ENCODE measurements at places on chromosomes 13 and 19.

- DNase-seq, result peak; percentile 14
Measured at GRCh38 chr19:57850553-57851017, 926 bp downstream of the ZNF587 start.

DNA sequence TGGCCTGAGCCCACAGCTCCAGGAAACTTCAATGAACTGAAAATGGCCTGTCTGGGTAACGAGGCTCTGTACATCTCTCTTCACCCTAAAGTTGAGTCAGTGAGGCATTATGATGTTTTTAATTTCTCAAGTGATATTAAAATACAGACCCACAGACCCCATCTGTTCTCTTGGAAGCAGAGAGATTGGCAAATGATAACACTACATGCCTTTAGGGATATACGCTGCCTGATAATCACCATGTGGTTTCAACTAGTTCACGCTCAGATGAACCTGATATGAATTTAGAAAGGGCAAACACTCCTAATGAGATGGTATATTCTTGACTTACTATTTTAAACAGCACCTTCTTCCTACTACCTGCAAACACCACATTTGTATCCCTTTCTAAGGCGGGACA, 127.5 kb downstream of the RFC3 start:
- no peak for DNase-seq

DNA sequence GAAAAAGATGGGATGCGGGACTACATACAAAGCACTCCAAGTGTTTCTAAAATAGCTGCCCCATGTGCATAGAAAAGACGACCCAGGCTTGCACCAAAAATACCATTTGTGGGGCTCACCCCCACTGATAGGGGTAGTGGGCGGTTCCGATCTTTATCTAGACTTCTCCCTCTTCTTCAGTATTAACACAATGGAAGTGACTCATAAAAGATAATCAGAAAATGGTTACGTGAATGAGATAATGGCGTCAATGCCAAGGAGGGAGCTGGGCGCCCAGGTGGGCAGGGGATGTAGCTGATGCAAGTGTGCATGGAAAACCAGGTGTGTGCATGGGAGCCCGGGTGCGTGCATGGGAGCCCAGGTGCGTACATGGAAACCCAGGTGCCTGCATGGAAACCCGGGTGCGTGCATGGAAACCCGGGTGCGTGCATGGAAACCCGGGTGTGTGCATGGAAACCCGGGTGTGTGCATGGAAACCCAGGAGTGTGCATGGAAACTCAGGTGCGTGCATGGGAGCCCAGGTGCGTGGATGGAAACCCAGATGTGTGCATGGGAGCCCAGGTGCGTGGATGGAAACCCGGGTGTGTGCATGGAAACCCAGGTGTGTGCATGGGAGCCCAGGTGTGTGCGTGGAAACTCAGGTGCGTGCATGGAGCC, 32.7 kb downstream of the LAMP1 start:
- DNase-seq, result no peak

- DNase-seq, result no peak
Measured at GRCh38 chr19:843180-843835, 2.5 kb downstream of the PRTN3 start.

DNA sequence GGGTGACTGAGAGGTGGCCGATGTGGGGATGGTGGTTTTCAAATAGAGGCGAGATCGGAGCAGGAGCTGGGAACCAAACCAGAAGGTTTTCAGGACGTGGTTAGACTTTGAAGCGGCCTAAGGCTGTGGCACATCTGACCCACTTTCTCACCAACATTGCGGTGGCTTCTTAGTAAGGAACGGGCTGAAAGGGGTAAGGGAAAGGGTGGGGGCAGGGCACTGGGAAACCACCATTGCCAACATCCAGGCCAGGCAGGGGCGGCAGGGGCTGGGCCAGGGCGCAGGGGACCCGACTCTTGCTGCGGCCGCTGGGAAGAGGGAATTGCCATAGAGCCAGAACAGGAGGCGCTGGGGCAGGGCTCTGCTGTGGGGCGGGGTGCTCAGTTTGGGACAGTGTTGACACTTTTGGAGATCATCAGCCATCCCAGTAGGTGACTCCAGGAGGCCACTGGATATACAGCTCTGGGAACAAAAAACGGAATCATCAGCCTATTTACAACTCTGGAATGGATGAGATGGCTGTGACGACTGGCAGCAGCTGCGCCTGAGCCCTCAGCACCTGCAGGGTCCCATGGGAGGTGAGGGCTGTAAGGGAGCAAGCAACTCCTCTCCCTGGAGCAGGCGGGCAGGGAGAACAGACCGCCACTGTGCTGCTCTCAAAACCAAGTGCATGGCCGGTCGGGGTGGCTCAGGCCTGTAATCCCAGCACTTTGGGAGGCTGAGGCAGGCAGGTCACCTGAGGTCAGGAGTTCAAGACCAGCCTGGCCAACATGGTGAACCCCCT, 52.2 kb downstream of the IRS2 start:
- DNase-seq, result peak; percentile 19

DNA sequence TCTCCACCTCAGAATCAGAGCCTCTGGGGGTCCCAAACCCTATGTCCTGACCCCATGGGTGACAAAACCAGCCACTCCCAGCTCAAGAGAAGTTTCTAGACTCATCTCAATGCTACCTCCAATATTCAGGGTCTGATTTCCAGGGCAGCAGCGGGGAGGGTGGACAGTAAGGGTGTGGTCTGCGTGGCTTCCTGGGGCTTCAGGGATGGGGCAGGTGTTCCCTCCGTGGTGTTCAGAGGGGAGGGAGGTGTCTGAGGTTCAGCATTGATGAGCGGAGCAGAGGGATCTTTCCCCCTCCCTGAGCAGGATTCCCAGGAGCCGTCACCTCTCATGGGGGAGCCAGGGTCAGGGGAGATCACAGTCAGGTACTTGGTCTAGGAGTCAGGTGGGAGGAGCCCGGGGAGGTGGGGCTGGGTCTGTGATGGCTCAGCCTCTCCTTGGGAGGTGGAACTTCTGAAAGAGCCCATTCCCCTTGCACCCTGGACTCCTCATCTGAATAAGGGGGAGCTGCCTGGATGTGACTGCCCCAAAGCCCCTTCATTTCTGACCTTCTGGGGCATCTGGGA, 2.9 kb downstream of the LILRA2 start:
- no peak for DNase-seq

DNA sequence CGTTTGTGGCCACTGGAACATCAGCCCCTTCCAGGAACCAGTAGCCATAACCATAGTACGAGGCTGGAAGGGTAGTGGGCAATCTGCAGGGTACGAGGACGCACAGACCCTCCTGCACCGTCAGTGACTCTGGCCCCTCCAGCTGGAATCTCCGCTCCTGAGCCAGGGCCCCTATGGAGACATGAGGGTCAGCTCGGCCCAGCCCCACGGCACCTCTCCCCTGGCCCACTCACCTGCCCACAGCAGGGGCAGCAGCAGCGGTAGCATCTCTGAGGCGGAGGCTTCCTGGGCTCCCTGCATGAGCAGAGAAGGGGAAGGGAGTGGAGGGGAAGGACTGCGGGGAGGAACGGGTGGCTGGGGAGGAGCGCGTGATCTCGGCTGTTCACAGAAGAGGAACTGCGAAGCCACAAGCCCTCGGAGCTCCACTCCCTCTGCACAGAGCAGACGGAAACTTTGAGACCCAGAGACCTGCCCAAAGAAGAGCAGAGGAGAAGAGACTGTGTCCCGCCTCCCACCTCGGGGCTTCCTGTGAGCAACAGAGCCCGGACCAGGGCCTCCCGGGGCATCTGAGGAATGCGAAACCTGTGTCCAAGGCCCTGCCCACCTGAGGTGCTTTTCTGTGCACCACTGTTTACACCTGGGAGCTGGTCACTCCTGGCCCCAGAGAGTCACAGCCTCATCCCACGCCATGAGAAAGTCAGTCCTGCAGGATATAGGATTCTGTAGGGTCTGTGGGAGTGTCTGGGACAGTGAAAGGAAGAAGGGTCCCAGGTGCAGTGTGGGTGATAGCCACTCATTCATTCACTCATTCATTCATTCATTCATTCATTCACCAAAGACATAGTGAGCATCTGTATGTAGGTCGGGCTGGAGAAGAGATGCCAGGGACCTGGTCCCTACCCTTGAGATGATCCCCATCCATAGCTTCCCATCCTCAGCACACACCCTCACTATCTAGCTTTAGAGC, at the start of gene SIGLEC6:
Gene SIGLEC6, minus strand, starts transcription at position 322 of the 967 bp plus-strand sequence. Its CDS starts 22 bp downstream, at position 300.
- no peak for DNase-seq

GRCh38 chr19:38722947-38723605, 21.2 kb downstream of the CAPN12 start:
- DNase-seq, result no peak

- DNase-seq, result peak; percentile 60
Measured at GRCh38 chr13:50707628-50708027, 135.9 kb downstream of the DLEU7 start.

Measured in myocyte (in vitro differentiated cells).